Urinary bladder (tissue), 4 donors: ENCODE measurements at places on chromosomes 7 and 10.

GRCh38 chr7:10571759-10572158, 401.9 kb upstream of the PHF14 start:
- no peak for DNase-seq

- DNase-seq: no peak
Observed at GRCh38 chr10:47287365-47287802, 12.6 kb upstream of the GDF10 start.

GRCh38 chr10:126667568-126667967, 2.9 kb downstream of the C10orf90 start:
- no peak for DNase-seq

GRCh38 chr7:48876087-48876486, 48.3 kb upstream of the CDC14C start:
- DNase-seq: no peak

DNA sequence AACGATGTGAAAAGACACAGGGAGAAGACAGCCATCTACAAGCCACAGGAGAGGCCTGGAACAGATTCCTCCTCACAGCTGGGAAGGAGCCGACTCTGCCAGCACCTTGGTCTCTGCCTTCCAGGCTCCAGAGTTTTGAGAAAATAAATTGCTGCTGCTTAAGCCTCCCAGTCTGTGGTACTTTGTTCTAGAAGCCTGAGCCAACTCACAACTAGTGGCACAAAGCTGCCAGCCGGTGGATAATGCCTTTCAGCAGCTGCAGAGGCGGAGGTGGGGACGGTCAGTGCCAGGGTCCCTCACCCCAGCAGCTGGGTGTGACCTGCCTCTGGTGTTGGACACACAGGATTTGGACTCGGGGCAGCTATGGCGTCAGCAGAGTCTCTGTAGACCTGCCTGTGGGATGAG, 255.4 kb upstream of the PITRM1 start:
- no peak for DNase-seq

DNA sequence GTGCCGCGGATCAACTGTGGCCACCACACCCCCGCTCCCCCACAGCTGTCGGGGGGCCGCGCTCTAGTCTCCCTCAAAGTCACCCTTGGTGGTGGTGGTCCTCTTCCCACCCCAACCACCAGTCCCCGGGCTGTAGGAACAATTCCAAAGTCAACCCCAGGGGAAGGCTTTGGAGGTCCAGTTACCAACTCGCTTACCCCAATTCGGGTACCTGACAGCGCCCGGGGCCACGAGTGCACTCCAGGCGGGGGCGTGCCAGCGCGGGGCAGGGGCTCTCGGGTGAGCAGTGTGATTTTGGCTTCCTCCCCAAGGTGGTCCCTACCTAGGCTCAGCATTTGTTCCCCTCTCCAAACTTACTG, 584 bp upstream of the ZMIZ1 start:
- no peak for DNase-seq

DNA sequence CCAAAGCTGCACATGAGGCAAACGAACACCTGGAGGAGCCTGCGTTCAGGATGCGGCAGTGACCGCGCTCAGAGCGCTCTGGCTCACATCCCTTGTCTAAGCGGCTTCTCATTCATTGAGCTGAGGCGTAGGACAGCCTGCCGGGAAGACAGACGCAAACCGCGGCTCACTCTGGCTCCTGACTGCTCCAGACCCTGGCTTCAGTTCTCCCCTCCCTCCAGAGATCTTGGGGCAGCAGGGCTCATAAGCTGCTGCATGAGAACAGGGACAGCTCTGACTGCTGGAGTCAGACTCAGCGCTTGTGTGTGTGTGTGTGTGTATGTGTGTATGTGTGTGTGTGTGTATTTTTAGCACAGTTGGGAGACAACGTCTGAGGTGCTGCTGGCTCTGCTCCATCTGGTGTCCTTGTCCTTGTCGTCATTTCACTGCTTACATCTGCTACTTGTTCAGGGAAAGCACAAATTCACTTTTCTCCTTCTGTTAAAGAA, 15.8 kb upstream of the LYZL2 start:
- DNase-seq: no peak

DNA sequence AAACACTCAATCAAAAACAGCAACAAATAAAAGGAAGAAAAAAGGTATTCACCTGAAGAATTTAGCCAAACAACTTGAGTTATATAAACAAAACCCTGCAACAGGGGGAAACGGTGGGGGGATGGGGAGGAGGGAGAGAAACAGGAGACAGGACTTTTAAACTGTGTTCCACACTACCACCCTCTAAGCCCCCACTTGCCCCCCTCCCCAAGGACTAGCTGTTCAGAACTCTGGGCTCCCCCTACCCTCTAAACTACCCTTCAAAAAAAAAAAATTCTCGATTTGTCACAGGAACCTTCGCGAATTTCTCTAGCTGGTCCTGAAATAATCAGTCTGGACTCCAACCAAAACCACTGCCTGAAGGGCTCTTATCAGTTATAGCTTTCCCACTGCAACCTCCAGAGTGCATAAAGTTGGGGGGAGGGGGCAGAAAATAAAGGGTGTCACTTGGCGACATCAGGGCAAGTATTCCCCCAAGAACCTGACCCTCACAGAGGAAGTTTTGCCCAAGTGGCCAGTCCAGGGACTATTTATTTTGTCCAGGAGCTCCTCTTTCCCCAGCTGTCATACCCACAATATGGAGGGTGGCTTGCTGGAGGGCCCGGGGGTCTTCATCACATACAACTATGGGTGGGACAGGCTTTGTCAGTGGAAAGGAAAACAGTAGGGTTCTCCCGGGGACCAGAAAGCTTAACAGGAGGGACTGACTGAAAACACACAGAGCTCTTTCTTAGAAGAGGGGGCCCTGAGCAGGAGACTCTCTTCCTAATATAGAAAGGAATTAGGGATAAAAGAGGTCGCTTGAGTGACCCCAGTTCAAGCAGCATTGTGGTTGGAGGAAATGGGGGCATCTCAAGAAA, 1.3 kb downstream of the UBE2H start:
- no peak for DNase-seq

GRCh38 chr10:22849077-22849805, 78.6 kb upstream of the ARMC3 start:
- DNase-seq: no peak

- DNase-seq: peak; percentile 11
Observed at GRCh38 chr10:4770801-4771553, 55.0 kb upstream of the AKR1E2 start.

DNA sequence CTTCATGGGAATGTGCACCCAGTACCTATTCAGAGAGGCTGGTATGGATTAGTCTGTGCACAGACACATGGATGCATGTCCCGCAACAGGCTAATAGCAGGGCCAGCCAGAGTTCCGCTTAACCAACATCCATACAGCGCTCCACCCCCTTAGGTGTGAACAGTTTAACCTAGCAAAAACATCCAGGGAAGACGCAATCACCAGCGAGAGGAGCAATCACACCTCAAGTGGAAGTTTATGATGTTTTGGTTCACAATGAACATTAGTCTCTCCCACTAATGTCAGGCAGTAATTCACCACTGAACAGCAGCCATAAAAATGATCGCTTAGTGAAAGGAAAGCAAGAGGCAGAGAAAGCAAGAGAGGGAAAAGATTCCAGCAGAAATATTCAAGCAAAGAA, 91.1 kb downstream of the PLXNA4 start:
- no peak for DNase-seq

DNA sequence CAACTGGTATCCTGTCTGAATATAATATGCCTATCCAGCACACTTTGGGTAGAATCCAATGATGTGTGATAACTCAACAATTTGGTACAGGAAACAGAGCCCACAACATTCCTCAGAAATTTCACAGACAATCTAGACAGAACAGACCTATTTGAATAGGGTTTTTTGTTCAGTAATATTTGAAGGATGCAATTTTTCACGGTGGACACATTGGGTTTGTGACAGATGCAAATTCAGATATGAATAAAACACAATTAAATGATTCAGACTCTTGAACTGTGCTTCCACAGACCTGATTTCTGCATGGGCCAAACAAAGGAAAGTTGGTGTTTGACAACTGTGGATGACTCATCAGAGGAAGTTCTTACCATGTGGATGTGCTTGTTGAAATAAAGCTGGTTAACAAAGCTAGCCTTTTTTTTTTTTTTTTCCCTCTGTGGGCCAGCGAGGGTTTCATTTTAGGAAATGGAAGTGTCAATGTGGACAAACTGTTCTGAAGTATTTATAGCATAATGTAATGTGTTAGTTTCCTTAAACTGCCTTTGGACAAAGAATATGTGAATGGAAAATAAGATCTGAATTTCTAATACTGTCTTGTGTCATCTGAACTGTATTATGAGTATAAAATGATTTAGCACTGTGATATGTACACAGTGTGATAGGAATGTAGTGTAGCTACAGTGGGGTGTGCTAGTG, 43.2 kb upstream of the FAM133B start:
- peak; percentile 53 for DNase-seq

GRCh38 chr10:132763545-132763944, 22.4 kb downstream of the NKX6-2 start:
- no peak for DNase-seq

GRCh38 chr10:5490698-5491464, 8.5 kb downstream of the CALML5 start:
- no peak for DNase-seq

GRCh38 chr7:137001041-137001440, 132.6 kb downstream of the CHRM2 start:
- peak; percentile 2 for DNase-seq

DNA sequence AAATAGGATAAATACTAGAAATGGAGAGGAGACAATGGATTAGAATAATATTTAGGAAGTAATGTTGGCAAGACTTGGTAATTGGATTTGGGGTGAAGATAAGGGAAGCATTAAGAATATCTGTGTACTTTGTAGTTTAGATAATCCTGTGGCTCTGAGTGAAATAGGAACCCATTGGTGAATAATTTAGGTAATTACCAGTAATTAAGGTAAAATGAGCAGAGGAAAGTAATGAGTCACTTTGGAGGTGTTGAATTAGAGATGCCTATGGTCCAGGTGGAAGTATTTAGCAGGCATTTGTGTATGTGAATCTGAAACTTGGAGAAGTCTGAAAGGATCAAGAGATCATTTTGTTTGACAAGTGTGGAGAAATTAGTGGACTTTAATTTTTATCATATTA, 5.7 kb downstream of the C1GALT1 start:
- DNase-seq: no peak

DNA sequence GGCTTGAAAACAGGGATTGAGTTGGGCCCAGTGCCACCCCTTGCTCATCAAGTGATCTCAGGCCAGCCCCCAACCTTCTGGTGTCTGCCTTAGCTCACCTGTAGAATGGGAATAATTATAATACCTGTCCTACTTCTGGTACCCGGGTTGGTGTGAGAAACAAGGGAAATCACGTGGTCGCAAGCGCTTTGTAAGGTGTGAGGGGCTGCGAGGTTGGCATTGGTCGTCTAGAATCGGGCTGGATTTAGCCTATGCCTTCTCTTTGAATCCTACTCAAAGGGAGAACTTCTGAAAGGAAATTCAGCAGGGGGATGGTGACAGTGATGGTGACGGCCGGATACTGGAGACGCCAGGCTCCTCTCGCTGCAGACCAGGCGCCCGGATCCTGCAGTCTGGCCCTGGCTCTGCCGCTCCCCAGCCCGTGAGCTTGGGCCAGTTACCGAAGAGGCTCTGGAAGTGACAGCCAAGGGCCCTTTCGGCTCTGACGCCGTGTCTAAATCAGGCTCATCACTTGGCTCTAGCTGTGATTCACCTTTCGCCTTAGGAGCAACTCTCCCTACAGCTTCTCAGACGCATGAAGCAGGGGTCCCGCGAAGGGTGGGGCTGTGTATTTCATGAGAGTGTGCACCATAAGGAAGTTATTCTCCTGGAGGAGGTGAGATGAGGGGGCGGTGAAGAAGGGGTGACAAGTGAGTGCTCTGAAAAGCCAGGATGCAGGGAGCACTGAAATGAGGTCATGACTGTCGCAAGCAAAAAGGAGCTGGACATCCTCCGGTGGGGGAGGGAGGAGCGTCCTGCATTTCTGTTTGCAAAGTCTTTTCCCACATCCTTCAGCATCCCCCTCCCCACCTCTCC, 4.0 kb upstream of the CREB5 start:
- peak; percentile 31 for DNase-seq

DNA sequence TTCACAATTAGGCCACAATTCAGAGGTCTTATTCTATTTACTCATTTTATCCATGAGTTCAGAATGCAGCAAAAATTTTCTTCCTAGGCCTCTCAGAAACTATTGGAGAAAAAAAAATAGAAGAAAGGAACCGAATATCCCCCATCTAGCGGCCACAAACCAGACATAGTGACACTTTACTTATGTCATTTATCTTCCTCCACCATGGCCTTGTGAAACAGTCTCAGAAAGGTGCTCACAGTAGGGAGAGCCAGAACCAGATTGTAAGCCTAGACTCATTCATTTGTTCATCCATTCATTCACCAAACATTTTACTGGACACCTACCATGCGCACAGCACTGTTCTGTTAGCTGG, 16.0 kb downstream of the CREB3L2 start:
- DNase-seq: no peak

DNA sequence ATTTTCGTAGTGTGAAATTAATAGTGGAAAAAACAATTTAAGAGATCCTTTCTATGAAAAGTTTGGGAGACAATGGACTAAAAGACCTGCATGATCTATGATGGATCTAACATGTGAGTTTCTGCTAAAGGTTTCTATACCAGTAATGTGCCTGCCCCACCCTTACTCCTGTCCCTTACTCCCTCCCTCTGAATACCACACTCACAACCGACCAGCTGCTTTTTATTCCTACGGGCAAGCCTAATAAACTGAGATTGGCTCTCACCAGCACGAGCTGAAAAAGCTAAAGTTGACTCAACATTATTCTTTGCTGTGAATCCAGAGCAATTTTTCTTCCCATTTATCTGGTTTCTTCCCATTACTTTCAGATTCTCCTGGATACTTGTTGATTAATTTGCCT, 17.8 kb upstream of the REEP3 start:
- no peak for DNase-seq

- DNase-seq: no peak
Observed at GRCh38 chr7:134300988-134301387, 15.7 kb downstream of the SLC35B4 start.

- no peak for DNase-seq
Observed at GRCh38 chr7:75546237-75547015, 54.3 kb downstream of the SPDYE5 start.

GRCh38 chr10:49612513-49613164, 1.2 kb upstream of the CHAT start:
- no peak for DNase-seq

DNA sequence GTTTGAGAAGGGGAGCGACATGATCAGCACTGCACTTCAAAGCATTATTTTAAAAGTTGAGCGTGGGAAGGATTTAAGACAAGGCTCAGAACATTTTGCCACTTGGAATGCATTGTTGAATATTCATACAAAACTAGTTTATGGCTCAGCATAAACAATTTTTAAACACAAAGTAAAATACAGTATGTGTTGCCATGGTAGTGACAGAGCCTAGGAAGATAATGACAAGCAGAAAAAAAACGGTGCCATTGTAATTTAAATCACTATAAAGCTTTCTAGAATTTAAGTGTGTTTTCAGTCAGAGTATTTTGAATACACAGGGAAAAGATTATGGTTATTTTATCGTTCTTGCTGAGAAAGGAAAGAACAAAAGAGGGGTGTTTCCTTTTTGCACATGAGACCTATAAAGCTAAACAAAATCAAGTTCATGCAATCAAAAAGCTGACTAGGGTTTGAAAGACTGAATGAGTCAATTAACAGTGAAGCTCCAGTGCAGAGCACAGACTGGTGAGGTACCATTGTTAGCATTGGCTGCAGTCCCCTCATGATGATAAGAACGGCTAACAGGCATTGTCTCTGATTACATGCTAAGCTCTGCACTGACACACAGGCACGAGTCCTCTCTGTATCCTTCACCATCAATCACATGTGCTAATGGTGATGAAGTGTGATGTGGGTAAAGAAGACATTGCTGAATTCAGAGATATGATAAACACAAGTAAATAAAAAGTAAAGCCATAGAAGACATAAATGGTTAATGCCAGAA, 181.9 kb upstream of the VSTM2A start:
- no peak for DNase-seq
